Activated CD8-positive, alpha-beta memory T cell treated with anti-CD3 and anti-CD28 coated beads for 1 hour (primary cell): ENCODE measurements at places on chromosomes 3 and 15.

DNA sequence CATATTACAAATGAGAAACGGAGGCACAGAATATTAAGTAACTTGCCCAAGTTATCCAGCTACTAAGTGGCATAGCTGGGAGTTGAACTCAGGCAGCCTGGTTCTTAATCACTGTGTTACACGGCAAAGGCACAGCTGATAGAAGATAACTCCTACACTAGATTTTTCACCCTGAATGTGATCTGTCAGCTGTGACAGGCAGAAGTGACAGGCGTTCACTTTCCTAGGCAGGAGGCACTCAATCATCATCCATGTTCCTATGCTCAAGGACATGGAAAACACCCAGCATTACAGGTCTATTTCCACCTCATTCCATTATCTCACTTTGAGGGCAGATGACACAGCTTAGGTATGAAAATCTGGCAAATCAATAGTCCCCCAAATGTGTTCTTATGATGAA is 35.6 kb downstream of the TBC1D2B start:
- no peak for DNase-seq

GRCh38 chr3:24299806-24300626 is 194.6 kb downstream of the THRB start:
- DNase-seq: no peak

DNA sequence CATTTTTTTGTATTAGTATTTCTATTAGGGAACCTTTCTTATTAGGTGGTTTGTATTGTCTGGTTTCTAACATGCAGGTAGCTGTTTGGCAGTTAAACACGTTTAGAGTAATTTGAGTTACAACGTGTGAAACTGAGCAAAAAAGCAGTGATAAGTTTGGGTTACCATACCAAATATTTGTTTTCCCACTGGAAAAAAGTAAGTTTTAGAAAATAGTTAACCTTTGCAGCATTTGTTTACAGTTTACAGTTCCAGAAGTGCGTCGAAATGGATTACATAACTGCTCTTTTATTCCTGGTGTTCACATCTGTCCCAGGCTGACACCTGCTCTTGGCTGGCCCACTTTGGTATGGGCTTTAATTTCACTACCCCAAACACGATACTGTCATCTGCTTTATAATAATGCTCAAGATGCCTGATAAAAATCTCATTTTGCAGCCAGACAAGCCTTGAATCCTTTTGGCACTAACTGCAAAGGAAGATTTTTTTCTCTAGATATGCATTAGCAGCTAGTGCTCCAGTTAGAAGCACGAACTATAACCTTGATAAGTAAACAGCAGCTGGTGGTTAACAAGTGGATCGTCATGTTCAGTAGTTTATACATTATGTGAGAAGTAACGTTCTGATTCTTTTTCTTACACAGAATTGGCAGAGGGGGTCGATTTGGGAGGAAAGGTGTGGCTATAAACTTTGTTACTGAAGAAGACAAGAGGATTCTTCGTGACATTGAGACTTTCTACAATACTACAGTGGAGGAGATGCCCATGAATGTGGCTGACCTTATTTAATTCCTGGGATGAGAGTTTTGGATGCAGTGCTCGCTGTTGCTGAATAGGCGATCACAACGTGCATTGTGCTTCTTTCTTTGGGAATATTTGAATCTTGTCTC is 5.3 kb downstream of the EIF4A2 start:
- no peak for DNase-seq

- no peak for DNase-seq
Observed at GRCh38 chr15:67501177-67501835, 19.6 kb upstream of the C15orf61 start.

DNA sequence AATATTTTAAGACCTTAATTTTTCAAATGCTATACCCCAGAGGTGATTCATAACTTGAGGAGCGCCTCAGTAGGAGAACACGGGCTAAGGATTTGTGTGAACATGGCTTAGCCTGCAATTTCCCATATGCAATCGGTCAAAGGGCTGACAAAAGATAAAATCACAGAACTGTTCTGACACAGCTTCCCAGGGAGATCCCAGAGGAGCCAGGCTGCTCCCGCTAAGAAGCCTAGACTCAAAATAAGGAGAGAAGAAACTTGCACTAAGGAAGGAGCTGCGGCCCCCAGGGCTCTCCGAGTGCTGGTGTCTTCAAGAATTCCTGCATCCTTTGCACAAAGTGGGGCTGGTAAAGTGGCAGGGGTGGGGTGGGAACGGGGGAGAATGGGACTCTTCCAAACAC is 106.3 kb upstream of the DLG1 start:
- no peak for DNase-seq

GRCh38 chr3:177119829-177120228 is 77.5 kb downstream of the TBL1XR1 start:
- no peak for DNase-seq

DNA sequence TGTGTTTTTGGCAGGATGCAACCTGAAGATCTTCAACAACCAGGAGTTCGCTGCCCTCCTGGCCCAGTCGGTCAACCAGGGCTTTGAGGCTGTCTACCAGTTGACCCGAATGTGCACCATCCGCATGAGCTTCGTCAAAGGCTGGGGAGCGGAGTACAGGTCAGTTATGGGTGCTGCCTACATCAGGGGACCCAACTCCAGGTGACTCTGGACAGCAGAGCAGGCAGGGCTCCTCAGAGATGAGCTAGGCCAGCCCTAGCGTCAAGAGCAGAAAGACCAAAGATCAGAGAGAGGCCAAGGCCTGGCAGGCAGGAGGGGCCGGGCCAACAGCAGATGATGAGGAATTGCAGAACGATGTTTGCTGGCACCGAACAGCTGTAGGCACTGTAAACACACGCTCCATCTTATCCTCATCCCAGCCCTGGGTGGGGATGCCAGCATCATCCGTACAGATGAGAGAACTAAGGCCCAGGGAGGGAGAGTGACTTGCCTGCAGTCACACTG is 67.1 kb downstream of the AAGAB start:
- no peak for DNase-seq

DNA sequence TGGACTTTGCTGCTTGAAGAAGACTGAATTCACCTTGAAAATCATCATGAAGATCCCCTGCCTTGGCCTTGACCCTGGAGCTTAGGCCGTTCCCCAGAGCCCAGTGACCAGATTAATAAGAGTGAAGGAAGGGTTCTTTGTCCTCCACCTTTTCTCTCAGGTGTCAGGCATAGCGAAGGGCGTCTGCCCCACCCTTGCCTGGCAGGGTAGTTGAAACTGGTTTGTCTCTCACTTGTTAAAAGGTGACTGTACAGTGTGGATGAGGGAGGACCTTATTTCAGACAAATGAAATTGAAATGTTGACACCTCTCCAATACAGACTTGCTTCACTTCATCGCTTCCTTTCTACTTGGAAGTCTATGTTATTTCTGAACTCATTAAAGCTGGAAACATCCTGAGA is 223.7 kb upstream of the BHLHE40 start:
- no peak for DNase-seq

DNA sequence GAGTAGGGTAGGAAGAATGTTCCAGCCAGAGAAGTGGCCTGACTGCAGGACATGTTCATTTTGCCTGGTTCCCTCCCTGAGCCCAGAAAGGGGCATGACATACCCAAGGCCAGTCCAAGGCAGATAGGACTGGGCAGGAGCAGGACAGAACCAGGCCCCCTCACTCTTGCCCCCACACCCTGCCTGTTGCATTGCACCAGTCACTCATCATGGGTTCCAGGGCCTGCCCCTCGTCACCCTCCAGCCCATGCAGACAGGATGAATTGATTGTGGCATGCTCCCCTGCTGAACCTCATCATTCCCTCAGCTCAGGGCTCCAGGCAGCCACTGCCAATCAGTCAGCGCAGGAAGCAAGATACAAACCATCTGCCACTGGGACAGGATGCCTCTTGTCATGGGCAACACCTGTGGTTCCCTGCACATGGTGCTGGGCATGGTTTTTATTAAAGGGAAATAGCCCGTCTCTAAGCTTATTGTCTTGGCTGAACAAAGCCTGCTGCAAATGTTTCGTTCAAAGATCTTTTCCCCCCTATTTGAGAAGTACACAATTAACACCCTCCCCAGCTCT is 48.9 kb downstream of the RASGRF1 start:
- DNase-seq: no peak

- no peak for DNase-seq
Observed at GRCh38 chr3:190552021-190552420, 38.1 kb downstream of the IL1RAP start.

- peak; percentile 62 for DNase-seq
Observed at GRCh38 chr3:141498598-141499223, 11.9 kb downstream of the RASA2 start.

GRCh38 chr3:72312339-72312738 is 527.4 kb upstream of the PROK2 start:
- no peak for DNase-seq

DNA sequence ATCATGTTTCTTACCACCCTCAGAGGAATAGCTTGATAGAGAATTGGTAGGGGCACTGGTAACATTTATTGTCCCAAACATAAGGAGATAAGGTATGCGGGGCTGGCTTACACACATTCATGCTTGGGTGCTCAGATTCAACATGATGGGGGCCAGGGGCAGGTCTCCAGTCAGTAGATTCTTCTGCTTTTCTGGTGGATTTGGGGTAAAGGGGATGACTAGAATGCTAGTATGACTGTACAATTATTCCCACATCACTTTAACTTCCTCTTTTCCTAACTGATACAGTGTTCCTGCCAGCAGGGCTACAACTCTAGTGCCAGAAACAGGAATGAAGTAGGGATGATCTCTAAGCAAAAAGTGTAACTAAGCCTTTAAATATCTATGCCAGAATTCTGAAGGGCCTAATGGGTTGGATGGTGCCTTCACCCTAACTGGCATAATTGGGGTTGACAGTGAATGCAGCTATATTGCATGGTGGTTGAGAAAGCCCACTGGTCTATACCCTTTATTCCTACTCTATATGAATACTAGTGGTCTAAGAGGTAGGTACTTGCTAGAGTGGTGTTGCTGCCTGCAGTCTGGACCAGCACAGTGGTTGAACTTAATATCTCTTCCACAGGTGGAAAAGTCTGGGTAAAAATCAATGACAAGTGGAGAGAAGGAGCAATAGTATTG is 117.4 kb downstream of the IL12A start:
- no peak for DNase-seq

- no peak for DNase-seq
Observed at GRCh38 chr3:175179055-175179454, 319.9 kb downstream of the NAALADL2 start.

DNA sequence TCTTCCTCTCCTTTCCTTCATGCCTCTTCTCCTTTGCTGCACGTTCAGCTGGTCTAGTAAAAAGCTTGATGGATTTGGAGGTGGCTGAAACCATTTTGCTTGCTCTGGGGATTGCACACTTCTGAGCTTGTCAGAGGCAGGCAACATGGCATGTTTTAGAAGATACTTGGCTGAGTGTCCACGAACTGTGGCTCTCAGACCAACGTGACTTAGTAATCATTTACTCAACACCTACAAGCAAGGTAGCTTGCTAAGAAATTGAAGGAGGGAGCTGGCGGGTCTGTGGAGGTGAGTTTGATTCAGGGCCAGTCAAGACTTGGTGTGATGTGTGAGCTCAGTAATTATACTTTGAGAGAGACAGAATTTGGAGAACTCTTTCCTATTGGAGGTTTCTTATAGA is 196.0 kb downstream of the LPP start:
- no peak for DNase-seq

DNA sequence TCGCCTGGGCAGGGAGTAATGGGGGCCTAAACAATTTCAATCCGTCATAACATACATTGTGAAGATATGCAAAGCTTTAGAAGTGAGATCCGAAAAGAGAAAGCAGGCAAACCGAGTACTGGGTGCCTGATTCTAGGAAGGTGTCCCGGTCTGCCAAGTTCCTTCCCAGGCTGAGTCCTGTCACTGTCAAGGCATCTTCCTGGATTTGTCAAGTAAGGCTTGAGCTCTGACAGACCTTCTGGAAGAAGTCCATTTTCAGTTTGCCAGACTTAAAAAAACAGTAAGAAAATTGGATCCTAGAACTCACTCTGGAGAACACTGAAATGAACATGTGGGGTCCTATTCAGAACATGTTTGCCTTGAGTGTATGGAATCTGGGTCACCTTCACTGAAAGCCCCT is 253.9 kb downstream of the RORA start:
- no peak for DNase-seq

DNA sequence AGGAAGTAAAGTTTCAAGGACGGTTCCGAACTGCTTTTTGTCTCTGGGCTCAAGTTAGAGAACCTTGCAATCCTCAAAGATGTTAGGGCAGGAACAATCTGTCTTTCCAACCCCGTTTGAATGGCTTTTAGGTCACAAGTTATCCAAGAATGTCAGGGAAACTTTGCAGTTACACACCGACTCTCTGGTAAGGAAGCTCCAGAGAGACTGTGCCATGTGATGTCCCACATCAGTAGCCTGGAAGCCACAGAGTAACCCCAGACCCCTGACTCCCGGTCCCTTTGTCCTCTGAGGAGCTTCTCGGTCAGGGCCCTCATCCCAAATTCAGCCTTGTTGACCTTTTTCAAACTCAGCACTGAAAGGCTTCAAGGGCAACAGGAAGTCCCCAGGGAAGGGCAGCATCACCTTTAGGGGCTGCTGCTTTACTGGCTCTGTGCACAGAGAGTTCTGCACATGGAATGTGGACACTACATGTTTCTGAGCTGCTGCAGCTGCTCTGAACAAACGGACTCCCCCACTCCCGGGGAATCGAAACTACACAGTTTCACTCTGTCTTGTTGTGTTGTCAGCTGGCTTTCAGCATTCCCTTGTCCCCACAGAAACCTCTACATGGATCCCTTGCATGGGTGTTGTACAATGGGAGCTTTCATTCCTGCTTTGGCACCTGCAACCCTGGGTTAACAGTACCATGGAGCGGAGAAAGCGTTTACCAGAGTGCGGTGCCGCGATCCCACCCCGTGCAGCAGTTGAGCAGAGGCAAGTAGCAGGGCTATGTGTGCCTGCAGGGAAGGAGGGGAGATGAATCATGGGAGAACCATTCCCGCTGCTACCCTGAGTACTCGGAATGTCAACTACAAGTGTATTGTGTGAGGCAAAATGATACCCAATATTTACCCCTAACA is 408.2 kb upstream of the THBS1 start:
- DNase-seq: no peak

GRCh38 chr3:105513886-105514285 is 147.2 kb downstream of the ALCAM start:
- no peak for DNase-seq

DNA sequence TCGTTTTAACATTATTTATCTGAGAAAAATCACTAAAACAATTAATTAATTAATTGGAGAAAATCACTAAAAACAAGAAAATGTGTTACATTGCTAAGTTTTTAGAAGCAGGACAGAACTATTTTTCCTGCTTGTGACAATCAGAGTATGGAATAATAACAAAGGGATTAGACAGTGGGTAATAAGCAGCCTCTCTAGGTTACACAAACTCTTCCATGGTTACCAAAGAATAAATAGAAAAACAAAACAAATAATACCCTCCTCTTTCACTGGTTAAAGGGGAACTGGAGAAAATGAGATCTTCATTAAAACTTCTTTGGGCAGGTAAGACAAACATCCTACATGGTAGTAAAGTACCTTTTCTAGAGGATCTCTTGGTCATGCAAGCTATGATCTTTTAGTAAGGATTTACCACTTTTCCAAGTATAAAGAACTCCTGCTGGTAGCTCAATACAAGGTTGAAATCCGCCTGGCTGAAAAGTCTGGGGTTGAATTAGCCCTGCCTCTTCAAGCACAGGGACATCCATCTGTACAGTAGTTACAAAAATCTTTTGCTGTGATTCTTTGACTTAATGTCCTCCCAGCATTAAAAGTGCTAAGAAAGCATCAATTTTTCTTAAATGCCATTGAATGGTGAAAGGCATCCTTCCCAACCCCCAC is 2.5 kb upstream of the PLCH1 start:
- DNase-seq: no peak
